ENCODE measurements at places on chromosomes 5 and 9.

GRCh38 chr9:36100532-36100931, 36.0 kb upstream of the GLIPR2 start:
- DNase-seq, result no peak

- no peak for DNase-seq
Observed at GRCh38 chr9:98181746-98182068, 10.7 kb downstream of the CORO2A start.

DNA sequence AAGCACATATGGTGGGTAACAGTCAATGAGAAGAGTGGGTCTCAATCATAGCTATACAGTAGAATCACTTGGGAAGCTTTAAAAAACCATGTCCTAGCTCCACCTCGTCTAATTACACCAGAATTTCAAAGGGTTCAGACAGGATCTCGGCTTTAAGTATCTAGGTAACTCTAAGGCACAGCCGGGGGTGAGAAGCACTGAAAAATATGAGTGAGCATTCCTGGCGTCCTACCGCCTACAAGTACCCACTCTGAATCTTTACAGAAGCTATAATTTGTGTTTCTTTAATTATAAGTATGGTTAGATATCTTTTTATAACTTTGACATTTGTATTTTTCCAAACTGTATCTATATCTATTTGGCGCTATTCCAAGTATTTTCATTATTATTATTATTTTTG, 16.1 kb downstream of the PAIP1 start:
- DNase-seq, result no peak

- no peak for DNase-seq
Observed at GRCh38 chr5:155085282-155085989, 71.9 kb downstream of the KIF4B start.

GRCh38 chr5:159781626-159782157, 134.6 kb upstream of the ADRA1B start:
- no peak for DNase-seq
